ENCODE measurements at places on chromosomes 2 and 18.

GRCh38 chr2:211396815-211397214 lies 840.4 kb downstream of the CPS1 start:
- DNase-seq = no peak

DNA sequence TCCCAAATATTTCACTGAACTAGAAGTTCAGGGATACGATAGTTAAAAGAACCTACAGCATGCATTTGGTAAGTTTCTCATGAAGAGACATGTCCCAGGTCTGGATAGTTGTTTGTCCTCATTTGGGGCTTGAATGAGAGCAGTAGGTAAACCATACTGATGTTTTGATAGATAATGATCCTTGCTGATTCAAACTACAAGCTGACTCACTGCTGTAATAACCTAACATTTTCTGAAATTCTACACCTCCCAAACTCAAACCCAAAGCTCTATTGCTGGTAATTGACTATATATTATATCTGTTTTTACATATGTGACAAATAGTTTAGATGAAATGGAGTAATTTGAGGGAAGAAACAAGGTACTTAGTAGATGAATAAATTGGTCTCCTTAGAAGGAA lies 154.1 kb upstream of the BOD1L2 start:
- no peak for DNase-seq

DNA sequence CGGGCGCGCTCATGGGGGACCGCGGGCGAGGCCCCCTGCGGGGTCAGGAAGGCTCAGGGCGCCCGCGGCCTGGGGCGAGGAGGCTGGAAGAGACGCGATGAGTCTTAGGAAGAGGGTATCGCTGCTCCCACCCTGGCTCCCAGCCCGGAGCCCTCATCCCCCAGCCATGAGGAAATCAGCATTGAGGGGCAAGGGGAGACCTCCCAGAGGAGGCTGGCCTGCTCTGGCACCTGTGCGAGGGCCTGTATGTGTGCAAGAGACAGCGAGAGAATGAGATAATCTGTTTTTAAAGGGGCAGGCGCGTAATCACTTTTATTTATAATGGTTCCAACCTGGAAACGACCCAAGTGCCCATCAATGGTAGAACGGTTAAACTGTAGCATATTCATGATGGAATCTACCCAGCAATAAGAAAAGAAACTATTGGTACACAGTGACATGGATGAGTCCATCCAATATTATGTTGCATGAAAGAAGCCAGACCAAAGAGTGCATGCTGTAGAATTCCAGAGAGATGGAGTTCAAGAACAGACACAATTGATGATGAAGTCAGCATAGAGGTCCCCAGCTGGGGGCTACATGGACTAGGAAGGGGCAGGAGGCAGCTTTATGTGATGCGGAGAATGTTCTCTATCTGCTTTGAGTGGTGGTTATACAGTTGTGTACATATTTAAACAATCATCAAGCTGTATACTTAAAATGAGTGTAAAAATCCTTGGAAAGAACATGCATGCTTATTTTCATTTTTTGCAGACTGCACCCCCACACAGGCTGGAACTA lies 14.4 kb downstream of the FBXO41 start:
- DNase-seq = no peak

GRCh38 chr18:44996261-44996660 lies 315.6 kb downstream of the SETBP1 start:
- no peak for DNase-seq

DNA sequence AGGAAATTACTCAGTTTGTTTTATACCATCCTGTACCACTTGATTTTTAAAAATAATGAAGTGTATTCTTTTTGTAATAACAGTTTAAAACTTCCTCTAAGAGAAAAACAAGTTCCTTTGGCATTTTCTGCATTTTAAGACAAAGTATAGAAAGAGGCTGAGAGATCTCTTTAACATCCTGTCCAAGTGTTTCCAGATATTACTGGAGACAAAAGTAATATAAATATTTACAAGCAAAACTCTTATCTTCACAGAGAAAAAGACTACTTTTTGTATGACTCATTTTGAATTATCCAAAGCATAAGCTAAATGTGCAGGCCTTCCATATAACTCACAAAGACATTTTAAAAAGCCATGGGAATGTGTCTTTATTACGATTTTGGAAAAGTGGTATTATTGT lies 221.1 kb downstream of the RDH14 start:
- DNase-seq = no peak

DNA sequence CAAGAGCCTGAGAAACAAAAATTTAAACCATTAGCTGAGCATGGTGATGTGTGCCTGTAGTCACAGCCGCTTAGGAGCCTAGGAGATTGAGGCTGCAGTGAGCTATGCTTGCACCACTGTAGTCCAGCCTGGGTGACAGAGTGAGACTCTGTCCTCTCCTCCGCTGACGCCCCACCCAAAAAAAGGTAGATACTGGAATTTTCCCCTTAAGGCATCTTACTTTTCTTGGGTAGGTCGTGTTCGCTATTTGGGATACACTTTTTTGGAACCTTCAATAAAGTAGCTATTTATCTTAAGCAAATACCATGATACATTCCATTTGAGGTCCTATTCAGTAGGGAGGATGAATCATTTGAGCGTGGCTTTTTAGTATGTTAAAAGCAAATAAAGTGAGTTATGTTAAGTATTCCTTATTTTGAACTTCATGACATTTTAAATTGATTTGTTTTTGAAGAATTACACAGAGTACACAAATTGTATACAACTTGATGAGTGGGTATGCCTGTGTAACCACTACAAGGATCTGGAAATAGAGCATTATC lies 38.7 kb downstream of the RALBP1 start:
- DNase-seq = no peak

Data from activated CD8-positive, alpha-beta T cell treated with anti-CD3 and anti-CD28 coated beads, Interleukin-2, amount 10 ng/mL, durations not matched to agents 7 days and 5 days (primary cell).